Fibroblast of villous mesenchyme (primary cell): ENCODE measurements at places on chromosomes 3 and 15.

GRCh38 chr15:48794697-48795134, 16.2 kb downstream of the CEP152 start:
- DNase-seq, result peak; percentile 28

GRCh38 chr15:80424381-80424780, 20.2 kb downstream of the ARNT2 start:
- DNase-seq, result peak; percentile 25

GRCh38 chr3:13081603-13082360, 8.6 kb upstream of the IQSEC1 start:
- no peak for DNase-seq

- DNase-seq, result no peak
These were observed 217.3 kb downstream of the SNRPN start for GRCh38 chr15:25171856-25172687.

DNA sequence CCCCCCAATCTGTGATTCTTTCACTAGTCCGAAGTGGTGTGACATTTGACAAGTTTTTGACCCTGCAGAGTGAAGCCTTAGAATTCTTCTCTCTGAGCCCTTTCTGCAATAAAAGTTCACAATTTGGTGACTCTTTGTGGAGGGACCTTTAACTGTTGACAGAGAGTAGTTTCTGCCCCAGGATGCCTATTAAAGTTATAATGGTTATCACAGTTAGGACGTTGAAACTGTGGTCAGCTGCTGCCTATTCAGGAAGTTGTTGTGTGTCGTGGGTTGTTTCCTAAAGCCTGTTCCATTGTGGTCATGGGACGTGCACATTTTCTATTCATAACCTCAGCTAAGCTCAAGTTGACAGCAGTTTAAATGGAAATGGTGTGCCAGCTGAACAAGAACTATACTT, 274.5 kb downstream of the NEK10 start:
- DNase-seq, result no peak

DNA sequence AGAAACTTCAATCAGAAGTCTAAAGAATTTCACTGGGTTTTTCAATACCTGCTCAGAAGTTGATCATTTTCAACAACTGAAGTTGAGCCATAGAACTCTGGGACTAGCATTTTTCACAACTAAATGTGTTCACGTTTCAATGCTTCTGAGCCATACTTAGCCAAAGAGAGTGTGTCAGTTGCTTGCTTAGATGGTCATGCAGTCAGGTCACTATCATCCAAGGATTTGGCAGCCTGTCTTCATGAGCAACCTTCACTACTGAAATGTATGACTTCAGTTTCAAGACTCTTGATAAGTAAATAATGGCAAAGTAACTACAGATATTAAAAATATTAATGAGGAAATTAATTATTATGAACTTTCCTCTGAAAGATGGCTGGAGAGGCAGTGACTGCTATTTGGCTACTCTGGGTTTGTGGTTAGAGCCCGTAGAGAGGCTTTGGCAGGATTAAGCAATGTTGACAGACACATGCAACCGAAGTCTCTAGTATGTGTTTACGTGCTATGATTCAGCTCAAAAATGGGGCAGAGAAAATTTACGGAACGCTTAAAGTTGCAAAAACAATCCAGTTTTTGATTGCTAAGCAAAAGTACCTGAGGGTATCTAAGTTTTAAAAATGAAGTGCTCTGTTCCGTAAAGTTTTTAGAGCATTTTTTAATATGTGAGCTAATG, 133.8 kb downstream of the GMNC start:
- peak; percentile 64 for DNase-seq

DNA sequence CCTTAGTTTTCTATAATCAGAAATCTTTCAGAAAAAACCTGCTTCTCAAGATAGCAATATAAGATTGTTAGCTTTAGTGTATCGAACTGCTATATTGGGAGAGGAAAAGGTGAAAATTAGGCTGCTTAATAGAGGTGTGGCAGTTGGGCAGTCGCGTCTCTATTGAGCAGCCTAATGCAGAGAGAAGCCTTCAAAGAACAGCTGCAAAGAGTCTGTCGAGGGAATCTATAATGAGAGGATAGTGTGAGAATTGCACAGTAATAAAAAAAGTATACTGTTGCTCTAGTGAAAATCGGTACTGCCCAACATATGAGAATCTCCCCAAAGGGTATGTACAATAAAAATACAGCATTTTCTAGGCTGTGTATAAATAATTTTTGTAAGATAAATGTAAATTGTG, 184.4 kb downstream of the TCF12 start:
- DNase-seq, result no peak

- no peak for DNase-seq
These were observed 3.6 kb upstream of the RBMS3 start for GRCh38 chr3:29277249-29277648.

DNA sequence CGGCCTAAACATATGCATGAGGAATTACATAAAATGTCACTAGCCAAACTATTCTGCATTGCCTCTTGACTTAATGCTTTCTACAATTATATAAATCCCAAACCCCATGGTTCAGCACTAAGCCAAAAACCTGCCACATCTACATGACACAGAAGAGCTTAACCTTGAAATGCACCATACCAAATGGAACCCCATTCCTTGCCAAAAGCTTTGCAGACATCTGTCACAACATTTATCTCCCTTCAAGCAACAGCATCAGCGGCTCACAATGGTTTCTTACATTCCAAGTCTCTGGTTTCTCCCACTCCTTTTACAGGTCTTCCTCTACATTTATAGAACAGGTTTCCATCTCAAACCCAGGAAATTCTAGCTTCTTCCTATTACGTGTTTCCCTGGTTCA, 58.4 kb upstream of the GYG1 start:
- no peak for DNase-seq

GRCh38 chr3:150867434-150867833, 37.8 kb downstream of the MINDY4B start:
- DNase-seq, result no peak

- DNase-seq, result peak; percentile 78
These were observed 40.9 kb upstream of the IDH2 start for GRCh38 chr15:90143166-90143655.

GRCh38 chr15:90994059-90994416, 297 bp downstream of the PRC1 start:
- DNase-seq, result no peak

- DNase-seq, result no peak
These were observed 342.1 kb upstream of the ATP11B start for GRCh38 chr3:182450942-182451787.

DNA sequence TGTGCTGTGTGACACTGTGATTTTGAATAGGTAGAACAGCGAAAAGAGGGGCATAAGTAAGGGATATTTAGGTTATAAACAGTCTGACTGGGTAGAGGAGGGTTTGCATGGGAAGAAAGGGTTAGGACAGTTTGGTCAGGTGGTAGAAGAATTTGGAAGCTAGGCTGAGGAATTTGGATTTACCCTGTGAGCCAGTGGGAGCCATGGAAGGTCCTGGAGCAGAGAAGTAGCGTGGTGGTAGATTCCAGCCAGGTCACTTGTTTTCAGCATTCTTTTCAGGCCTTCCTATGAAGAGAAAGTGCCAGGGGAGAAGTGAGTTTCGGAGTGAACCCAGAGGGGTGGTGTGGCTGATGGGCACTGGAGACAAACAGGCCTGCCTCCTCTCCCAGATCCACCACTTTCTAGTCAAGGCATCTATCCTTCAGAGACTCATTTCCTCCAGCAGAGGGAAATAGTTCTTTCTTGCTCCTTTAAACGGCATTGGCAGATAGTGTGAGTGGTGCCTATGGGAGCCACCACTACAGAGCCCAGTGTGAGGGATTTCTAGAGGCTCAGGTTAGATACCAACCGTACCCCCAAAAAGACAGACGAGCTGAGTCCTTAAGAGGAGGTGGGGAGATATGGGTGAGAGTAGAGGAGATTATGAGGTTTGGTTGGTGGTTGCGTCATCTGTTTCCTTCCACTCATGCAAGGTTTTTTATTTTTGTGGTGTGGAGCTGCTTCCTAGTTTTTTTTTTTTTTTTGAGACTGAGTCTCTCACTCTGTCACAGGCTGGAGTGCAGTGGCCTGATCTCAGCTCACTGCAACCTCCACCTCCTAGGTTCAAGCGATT, 21.2 kb downstream of the PXK start:
- peak; percentile 62 for DNase-seq

- DNase-seq, result no peak
These were observed 36.6 kb downstream of the CCDC66 start for GRCh38 chr3:56593455-56594158.

GRCh38 chr3:132418916-132419315, 1.6 kb downstream of the DNAJC13 start:
- DNase-seq, result no peak

DNA sequence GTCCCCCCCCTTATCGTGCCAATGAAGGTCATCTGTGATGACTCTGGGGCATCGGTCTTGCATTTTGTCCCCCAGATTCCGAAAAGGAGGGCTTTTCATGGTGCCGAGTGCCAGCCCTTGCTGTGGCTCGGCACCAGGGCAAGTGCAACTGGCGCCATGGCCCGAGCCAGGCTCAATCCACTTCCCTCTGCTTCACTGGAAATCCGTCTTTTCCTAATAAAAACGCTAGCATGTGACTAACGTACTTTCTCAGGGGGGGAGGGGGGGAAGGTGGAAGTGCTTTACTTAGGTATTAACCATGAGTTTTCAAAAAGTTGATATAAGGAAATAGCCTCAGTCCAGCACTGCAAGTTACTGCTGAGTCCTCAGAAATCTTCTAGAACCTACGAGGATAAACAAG, 20.5 kb downstream of the TRPM1 start:
- no peak for DNase-seq

- no peak for DNase-seq
These were observed 147.5 kb upstream of the THBS1 start for GRCh38 chr15:39433376-39433775.

DNA sequence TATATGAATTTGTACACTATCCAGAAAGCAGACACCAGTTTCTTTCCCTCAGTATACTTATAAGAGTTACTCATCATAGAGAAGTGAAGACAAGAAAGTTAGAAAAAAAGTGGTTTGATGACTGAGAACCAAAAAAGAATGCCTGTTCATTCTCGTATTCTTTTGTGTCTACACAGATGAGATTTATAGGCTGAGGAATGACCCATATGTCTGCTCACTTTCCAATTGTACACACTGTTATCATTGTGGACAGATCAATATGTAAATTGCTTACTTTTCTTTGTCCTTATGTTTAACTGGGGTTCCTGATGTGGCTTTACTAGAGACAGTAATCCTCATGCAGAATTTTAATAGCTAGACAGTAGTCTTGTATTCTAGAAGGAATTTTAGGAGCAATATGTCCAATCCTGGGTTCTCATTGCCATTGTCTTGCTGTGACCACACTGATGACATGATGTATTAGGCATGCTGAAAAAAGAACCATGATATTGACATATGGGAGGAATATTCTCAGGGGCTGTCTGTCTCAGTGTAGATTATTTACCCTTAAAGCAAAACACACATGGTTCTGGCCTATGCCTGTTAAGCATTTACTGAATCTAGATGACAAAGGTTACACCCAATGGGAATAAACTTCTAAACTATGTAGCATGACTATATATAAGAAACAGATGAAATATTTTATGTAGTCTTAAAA, 669.7 kb downstream of the ROBO1 start:
- no peak for DNase-seq

DNA sequence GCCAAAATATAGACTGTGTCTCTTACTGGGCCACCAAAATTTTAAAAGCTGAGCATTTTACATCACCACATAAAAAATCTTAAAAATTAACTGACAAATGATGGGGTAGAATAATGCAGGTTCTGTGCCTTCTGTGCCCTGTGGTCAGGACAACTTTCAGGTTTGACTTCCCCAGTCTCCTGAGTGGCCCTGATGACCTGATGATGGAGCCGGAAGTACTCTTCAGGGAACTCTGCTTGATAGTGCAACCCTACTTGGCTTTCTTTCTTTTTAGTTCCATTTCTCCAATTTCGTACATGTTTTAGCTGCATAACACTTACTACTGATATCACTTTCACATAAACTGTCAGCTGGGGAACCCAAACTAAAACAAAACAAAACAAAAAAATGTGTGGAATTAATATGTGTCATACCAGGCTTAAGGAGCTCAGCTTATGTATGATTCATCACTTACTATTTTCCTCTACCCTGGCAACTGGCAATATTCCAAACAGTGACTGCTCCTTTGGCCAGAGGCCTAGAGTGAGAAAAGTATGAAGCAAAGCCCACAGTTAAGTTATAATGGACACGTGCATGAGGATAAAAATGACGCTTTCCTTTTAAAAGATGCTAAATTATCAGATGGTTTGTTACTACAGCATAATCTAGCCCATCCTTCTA, 194.3 kb downstream of the BCHE start:
- peak; percentile 88 for DNase-seq

- no peak for DNase-seq
These were observed 189.2 kb downstream of the CADM2 start for GRCh38 chr3:85148036-85148435.

DNA sequence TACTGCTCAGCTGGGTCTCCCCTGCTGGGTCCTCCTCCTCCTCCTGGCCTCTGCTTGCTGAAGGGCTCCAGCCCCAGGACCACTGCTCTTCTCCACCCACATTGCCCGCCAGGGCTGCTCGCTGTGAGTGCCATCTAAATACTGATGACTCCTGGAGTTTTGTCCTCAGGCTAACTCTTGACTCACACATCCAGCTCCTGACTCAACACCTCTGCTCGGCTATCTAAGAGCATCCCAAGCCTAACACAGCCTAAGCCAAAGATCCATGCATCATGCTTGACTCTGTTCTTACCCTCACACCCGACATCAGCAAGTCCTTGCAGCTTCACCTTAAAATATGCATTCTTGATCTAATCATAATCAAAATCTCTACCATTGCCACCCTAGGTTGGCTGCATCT, 260.2 kb downstream of the KLF13 start:
- no peak for DNase-seq

GRCh38 chr15:101059381-101060341, 140.5 kb downstream of the LRRK1 start:
- DNase-seq, result no peak

GRCh38 chr3:168213920-168214319, 118.2 kb upstream of the GOLIM4 start:
- DNase-seq, result peak; percentile 30

DNA sequence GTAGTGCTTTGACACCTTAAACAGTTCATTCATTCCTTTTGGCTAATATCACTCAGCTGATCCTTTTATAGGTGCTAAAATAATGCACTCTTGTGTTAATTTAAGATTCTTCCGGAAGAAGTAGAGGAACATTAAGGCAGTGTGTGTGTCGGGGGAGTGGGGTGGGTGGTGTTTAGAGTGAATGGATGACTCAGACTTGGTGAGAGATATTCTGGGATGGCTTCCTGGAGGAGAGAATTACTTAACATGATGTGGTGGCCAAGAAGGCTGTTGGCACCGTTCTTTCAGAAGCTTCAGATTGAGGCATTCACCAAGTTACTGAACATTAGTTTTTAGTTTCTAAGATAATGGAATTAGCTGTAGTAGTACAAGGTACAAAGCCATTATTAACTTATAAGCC, 125.6 kb upstream of the ROPN1 start:
- peak; percentile 14 for DNase-seq

GRCh38 chr3:46460051-46460450, 4.7 kb downstream of the LTF start:
- DNase-seq, result no peak

GRCh38 chr3:158313338-158313927, 203.5 kb downstream of the RSRC1 start:
- peak; percentile 39 for DNase-seq

GRCh38 chr15:33159726-33160453, 34.6 kb downstream of the FMN1 start:
- DNase-seq, result no peak
